Stimulated activated CD4-positive, alpha-beta T cell treated with anti-CD3 and anti-CD28 coated beads, Interleukin-4, amount 100 ng/mL, for 4 hours (primary cell): ENCODE measurements at places on chromosomes 7 and 10.
A peak's percentile ranks its signal among the peaks of the same experiment; 100 is the strongest.

DNA sequence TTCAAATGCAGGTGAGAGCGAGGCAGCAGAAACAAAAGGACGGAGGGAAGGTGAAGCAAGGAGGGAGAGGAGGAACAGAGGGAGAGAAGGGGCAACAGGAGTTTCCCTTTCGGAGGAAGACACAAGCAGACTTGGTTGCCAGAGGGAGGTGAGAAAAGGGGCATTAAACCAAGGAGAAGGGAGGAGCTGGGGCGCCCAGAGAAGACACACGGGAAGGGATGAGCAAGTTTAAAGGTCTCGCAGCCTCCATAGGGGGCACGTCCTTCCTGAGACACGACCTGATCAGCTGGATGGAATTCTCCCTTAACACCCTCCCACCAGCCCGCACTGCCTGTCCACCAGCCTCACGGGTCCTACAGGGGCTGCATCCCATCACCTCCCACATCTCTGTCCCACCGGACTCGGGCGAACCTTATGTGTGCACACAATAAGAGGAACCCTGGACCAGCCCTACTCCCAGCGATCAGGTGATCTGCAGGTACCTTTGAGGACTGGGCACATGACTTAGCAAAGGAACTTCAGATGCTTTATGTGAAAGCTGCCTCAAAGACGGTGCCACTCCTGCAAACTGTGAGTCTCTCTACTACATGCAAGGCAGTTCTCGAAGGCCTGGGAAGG is 251.2 kb downstream of the TNS3 start:
- no peak for DNase-seq

DNA sequence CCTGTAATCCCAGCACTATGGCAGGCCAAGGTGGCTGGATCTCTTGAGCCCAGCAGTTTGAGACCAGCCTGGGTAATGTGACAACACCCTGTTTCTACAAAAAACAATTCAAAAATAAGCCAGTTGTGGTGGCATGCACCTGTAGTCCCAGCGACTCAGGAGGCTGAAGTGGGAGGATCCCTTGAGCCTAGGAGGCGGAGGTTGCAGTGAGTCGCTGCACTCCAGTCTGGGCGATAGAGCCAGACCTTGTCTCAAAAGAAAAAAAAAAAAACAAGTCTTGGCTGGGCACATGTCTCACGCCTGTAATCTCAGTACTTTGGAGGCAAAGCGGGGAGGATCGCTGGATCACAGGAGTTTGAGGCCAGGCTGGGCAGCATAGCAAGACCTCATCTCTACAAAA is 74.6 kb upstream of the PDSS1 start:
- no peak for DNase-seq

DNA sequence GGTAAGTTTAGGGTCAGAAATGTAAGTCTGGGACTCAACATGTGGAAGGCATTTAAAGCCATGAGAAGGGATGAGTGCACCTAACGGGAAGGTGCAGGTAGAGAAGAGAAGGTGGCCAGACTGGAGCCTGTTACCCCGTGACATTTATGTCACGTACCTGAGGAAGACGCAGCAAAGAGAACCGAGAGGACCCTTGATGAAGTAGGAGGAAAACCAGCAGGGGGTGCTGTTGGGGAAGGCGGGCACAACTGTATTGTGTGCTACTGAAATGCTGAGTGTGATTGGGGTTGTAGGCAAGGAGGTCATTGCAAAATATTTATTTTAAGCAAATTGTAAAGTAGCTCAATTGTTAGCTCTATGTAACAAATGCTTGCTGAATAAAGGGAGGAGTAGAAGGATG is 338.2 kb upstream of the PRKCQ start:
- peak; percentile 64 for DNase-seq

DNA sequence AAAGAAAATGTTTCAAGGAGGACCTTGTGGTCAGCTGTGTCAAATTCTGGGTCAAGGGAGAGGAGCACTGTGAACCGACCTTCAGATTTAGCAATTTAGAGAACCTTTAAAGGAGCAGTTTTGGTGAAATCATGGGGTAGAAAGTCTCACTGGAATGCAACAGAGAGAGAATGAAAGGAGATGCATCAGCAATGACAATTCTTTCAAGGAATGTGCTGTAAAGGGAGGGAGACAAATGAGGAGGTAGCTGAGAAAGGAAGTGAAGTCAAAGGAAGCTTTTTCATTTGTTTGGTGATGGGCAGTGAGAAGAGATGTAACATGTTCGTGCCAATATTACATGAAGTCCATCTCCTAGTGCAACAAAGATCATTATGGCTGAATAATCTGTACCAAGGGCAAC is 166.0 kb downstream of the TSPAN12 start:
- no peak for DNase-seq

GRCh38 chr7:75914169-75914654 is 743 bp upstream of the POR start:
- no peak for DNase-seq

GRCh38 chr7:100017300-100017699 is 1.9 kb downstream of the ZKSCAN1 start:
- DNase-seq: no peak

DNA sequence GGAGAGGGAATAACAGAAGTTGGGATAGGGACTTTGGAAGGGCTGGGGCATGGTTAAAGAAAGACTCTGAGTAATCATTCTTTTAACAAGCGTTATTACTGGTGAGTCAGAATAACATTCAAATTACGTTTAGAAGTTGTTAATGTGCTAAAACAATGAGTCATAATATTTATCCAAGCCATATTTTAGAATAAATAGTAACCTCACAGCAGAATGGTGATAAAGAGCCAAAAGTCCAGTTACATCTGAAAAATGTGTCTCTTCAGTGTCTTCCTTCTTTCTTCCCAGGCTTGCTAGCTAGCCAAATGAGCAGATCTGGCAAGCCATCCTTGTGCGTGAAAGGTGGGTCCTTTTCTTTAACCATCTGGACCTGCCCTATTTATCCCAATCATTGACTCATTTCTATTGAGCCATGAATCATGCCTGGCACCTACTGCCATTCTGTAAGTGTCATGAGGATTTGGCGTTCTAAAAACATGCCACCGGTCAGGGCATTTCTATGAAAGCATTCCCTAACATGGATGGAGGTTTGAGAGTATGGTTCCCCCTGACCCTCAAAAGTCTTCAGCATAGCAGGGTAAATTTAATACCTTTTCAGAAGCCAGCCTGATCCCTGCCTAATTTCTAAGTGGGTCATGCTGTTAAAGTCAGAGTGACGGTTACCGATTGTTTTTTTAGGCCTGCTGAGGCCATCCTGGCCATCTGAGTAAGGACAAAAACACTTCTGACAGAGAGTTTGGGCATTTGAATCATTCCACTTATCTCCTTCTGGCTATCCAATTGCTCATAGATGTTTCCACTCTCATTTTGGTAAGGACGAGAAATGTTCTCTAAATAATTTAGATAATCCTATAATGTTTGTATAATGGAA is 26.9 kb downstream of the MYPN start:
- DNase-seq: no peak

GRCh38 chr10:124482236-124482800 is 20.7 kb downstream of the LHPP start:
- no peak for DNase-seq

GRCh38 chr10:95755511-95756004 is 405 bp upstream of the ENTPD1 start:
- no peak for DNase-seq

DNA sequence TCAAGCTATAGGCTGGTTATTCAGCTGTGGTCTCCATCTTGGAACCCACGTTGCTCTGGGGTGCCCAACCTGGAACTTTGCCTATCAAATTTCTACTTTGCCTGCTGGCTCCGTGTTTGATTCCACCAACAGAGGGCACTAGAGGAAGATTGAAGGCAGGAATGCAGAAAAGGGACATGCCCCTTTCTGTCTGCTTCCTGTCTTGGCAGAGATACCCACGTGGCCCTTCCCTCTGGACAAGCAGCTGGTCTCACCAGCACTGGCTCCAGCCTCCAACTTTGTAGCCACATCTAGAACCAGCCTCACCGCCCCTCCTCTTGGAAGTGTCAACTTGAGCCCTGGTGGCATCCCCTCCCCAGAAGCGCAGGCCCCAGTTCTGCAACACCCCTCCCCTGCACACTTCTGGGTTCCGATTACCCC is 52.1 kb upstream of the ZNF438 start:
- DNase-seq: peak; percentile 47

GRCh38 chr7:65915921-65916657 is 43.2 kb downstream of the VKORC1L1 start:
- no peak for DNase-seq

DNA sequence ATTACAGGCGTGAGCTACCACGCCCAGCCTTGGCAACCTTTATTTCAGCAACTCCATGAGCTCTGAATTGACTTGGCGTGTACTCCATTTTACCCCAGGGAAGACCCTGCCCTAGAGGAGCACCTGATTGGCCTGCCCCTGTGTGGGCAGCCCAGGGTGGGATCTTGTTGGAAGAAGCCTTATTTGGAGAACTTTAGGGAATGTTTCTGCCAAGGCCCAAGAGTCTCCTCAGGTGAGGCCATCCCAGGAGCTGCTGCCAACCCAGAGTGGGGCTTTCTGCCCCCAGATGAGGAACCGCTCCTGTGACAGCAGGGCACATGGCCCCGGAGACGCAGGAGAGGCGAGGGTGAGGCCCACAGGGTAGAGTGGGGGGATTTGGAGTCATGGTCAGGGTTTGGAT is 42.0 kb downstream of the VWA2 start:
- DNase-seq: no peak

DNA sequence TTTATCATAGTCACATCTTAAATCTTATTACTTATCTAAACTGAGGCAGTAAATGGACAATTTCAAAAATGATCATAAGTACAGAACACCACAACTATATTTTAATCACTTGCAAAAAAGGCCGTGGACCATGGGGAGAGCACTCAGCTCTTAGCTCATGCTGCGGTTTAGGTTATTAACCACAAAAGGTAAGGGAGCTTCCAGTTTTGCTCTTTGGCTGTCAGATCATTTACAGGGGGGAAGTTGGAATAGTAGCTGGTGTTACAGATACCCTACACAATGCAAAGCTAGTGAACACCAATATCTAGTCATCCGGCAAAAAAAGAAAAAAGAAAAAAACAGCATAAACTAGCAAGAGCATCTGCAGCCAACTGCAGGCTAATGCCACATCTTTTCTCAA is 147.0 kb downstream of the BBS9 start:
- no peak for DNase-seq

DNA sequence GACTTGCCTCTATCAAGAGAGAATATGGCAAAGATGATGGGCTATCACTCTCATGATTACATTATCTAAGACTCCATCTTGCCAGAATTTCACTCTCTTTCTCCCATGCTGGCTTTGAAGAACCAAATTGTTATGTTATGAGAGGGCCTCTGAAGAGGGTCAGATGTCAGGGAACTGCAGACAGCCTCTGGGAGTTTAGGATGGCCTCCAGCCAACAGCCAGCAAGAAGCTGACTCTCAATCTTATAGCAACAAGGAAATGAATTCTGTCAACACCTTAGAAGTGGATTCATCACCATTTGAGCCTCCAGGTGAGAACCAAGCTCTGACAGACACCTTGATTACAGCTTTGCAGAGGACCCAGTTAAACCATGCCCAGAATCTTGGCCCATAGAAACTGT is 33.6 kb downstream of the ZNF22 start:
- DNase-seq: no peak

GRCh38 chr10:65194126-65194525 is 1672.9 kb downstream of the REEP3 start:
- DNase-seq: no peak

DNA sequence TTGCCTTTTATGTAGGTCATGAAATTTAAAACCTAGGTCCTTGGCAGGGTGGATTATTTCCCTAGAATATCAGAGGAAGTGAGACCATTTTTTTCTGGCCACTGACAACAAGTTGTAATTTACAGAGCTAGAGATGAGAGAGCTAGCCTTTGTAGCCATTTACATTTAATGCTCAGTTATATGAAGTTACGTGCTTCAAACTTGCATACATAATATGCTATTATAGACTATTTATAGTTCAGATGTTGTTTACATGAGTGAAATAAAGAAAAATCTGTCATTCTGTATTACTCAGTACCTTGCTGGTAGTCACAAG is 234.9 kb upstream of the MBL2 start:
- no peak for DNase-seq

DNA sequence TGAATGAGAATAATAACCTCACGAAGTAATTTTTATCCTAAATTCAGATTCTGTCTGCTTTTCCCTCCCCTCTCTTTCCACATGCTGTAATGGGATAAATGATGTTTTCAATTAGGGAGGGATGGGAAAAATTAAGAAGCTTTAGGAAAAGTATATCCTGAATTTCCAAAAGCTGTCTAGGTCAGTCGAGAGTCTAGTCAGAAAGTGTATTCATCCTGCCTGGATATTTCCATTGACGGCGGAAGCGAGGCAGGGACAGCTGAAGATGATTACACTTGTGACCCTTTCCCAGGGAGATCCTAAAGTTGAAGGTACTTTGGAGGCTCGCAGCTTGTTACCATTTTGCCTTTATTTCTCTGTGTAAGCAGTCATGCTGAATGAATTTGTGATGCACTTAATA is 204.1 kb downstream of the ZNF365 start:
- DNase-seq: no peak

DNA sequence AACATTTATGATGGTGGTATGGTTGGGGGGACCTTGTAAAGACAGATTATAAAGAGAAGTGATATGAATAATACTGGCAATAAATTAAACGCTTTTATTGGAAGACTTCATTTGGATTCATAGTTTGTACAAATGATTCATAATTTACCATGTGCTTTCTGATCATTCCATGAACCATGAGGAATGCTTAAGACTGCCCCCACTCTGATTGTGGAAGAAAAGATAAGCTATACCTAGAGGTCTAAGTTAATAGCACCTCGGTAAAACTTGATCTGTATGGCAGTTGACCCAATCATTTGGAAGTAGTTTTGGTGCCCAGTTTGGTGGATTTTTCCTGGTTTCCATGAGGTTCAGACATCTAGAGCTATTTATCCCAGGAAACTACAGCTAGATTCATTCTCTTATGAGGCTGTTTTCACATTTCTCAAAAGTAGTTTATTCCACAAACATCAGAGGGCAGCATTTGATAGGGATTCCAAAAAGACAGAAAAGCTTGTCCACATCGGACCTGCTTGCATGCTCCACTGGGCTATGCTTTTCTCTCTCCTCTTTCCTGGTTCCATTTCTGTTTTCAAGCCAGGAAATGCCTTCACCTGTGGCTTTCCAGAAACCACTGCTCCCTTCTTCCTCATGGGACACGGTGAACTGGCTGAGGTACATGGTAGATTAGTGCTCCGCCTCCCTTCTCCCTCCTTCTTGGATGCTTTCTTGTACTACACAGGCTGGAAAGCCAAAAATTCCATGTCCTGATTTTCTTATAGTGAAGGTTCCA is 29.2 kb downstream of the TFAM start:
- DNase-seq: no peak

DNA sequence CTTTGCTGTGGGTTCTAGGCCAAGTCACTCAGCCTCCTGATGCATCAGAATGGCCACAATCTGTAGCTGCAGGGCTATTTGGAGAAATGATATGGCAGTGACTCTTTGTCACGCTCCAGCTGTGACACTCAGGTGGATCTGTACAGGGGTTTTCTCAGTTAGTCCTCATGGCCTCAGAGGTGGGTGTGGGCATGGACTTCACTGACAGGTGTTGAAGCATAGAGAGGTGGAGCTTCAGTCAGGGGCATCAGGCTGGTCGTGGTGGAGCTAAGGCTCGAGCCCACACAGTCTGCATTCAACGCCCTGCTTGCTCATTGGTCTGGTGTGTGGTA is 21.2 kb downstream of the PALD1 start:
- DNase-seq: no peak
